ENCODE measurements at places on chromosomes 3 and 15.

DNA sequence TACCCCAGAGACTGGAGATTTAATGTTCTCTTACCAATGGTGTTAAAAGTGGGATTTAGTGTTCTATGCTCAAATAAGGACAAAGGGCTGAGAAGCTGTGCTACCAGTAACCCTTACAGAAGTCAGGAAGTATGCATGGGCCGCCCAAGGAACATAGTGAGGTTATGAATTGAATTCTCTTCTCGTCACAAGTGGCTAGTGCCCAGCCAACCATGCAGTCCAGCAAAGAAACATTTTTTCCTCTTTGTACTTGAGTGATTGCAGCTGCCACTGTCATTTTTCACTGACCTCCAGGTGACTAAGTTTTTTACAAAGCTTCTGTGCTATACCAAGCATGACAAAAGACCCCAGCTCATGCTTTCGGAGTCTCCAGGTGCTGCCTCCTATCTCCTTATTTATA, 110.6 kb upstream of the DCBLD2 start:
- no peak for DNase-seq

DNA sequence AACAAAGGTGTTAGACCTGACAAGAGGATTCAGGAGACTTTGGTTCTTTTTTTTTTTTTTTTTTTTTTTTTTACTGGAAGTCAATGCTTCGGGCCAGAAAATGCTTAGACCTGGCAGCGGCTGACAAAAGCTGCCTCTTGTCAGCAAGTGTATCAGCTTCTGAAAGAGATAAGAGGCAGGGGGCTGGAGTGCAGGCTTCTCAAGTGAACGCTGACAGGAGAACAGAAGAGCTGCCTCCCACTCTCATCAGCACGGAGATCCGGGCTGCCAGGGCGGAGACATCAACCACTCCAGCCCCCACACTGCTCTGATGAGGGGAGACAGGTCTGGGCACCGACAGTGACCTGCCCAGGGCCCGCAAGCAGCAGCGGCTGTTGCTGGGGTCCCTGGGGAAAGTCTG, 9.4 kb upstream of the SCN5A start:
- no peak for DNase-seq

DNA sequence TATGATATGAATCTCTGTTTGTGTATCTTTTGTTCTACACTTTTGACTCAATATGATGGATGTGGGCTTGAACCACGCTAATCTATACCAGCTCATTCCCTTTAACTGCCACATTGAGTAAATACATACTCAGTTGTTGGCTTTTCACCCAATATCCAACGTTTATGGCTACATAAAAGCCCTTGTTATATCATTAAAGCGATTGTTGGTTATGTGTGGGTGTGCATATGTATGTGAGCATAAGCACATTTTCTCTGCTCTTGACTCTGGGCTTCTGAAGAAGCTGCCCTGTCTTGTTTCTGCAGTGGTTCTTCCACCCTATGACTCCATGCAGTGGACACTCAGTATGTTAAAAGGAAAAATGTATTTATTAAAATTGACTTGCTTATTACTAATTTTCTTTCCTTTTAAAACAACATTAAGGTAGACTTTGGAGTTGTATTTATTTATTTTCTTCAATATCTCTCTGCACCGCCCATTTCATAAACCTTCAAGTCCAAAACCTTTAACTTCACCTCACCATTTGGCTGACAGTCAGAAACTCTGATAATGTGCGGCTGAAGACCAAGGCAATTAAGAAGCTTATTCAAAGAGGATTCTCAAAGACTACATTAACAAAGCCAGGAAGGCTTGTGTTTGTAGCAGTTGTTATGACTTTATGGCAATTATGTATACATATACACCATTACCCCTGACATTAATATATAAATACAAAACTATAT, 156.1 kb downstream of the THRB start:
- DNase-seq, result no peak

DNA sequence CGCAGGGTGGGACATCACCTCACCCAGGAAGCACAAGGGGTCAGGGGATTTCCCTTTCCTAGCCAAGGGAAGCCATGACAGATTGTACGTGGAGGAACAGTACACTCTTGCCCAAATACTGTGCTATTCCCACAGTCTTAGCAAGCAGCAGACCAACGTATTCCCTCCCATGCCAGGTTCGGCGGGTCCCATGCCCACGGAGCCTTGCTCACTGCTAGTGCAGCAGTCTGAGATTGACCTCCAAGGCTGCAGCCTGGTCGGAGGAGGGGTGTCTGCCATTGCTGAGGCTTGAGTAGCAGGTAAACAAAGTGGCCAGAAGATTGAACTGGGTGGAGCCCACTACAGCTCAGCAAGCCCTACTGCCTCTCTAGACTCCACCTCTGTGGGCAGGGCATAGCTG, 39.0 kb downstream of the ALDH1A2 start:
- no peak for DNase-seq

Data from GM04504 (cell line).